ENCODE measurements at places on chromosomes 2 and 18.

- no peak for DNase-seq
Observed at GRCh38 chr2:125405816-125406215, 1250.1 kb upstream of the GYPC start.

- DNase-seq: peak; percentile 30
Observed at GRCh38 chr2:101983928-101984327, 7.8 kb upstream of the IL1R2 start.

GRCh38 chr18:10018289-10018688 is 104.5 kb downstream of the VAPA start:
- DNase-seq: no peak

GRCh38 chr2:166158546-166158945 is 30.7 kb upstream of the SCN1A start:
- DNase-seq: no peak

- DNase-seq: no peak
Observed at GRCh38 chr18:2855560-2856350, 8.9 kb downstream of the EMILIN2 start.

GRCh38 chr18:35512761-35513160 is 15.0 kb upstream of the INO80C start:
- no peak for DNase-seq

GRCh38 chr18:48085781-48086487 is 155.5 kb upstream of the SMAD2 start:
- DNase-seq: no peak

DNA sequence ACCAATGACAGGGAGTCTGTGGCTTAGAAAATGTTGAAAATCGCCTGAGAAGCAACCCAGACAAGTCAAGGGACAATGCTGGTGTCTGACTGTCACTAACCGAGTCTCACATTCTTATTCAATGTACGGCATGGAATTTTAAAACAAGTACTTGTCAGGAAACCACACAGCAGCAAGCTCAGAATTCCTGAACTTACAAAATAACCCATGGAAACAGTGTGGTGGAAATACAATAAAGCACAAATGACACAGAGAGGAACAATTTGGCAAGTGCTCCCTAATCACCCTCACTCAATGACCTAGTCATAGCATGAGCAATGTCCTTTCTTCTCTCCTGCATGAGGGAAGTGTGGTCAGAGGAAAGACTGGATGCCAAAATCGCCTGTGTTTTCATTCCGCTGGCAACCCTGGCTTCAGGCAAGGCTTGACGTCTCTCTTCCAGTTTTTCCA is 154.0 kb downstream of the SATB2 start:
- DNase-seq: peak; percentile 31

- DNase-seq: no peak
Observed at GRCh38 chr2:2422621-2423020, 91.5 kb upstream of the MYT1L start.

DNA sequence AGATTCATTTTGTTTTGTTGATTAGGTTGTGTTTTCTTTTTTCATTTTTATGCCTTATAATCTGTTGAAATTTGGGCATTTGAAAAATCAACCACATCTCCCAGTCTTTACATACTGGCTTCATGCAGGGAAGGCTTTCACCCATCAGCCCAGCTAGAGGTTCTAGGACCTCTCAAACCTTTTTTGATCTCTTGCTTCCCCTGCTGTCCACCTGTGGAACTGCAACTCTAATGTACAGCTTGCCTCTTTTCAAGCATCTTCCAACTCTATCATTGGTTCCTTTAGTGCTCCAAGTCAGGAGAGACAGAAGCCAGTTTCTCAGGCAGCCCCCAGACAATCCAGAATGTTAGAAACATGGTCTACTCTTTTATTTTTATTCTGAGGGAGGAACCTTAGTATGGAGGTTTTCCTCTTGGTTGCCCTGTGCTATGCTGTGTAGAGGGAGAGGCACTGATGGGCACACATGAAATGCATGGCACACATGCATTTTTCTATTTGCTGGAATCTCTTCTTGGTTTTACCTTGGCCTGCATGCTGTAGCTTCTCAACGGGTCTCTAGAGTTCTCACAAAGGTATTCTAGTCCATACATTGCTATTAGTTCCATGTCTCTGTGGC is 107.2 kb upstream of the L3MBTL4 start:
- DNase-seq: no peak

- DNase-seq: no peak
Observed at GRCh38 chr2:150620416-150620815, 132.9 kb upstream of the RND3 start.

DNA sequence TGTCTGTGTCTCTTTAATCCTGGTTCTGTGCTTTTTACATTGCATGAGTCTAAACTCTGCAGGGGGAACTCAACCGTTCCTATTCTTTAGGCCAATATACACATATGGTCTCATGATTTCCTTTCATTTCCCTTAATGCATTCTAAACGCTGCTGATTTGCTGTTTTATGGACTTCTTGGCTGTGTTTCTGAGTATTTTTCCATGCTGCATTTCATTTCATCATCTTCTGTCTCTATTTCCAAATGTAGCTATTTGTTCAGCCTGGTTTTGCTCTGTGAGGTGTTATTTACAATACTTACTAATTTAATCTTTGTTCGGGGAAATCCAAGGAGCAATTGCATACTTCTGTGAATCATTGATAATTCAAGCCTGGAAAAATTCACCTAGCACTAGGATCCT is 897.2 kb downstream of the TSN start:
- no peak for DNase-seq

- DNase-seq: peak; percentile 14
Observed at GRCh38 chr2:216694082-216694825, 1.1 kb downstream of the IGFBP5 start.

DNA sequence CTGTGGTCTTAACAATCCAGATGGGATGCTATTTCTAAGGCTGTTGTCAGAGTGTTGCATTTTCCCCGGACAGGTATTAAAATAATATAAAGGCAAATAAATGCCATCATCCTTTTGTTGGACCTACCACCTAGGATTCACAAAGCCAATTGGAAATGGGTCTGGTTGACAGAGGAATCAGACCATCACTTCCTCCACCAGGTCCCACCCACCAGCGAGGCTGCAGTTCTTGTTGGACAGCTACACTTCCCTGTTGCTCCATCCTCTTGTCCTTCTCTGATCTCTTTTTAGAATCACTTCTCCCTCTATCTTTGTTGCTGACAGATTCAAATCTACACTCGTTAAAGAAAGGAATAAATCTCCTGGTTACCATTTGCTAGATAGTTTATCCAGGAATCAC is 1.1 kb downstream of the TMEM169 start:
- peak; percentile 71 for DNase-seq

DNA sequence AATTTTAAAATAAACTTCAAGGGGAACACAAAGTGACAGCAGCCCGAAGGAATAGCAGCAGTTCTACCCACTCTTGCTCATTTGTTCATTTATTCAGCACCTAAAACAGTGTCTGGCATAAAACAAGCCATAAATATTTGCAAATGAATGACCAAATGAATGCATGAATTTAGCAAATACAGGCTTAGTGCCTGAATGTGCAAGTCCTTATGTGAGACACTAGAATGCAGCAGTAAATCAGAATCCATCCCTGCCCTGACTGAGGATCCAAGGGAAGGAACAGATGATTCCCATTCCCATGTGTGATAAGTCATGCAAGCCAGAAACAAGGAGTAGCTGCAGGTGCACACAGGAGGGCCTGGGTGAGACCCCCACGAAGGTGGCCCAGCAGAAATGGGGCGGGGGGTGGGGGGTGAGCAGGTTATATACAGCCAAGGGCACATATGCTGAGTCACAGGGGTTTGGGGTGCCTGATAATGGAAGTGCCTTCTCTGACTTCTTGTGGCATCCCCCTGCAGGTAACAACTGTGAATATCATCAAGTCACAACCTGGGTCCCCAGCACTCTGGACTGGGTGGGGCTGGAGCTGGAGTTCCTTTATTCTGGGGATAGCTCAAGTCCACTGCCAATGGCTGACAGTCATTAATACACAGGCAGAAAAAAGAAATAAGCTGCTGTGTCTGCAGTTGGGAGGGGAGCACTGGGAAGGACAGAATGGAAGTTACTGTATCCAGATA is 311.9 kb downstream of the TXNL1 start:
- DNase-seq: no peak

GRCh38 chr2:230715201-230715600 is 2.6 kb downstream of the CAB39 start:
- peak; percentile 42 for DNase-seq

DNA sequence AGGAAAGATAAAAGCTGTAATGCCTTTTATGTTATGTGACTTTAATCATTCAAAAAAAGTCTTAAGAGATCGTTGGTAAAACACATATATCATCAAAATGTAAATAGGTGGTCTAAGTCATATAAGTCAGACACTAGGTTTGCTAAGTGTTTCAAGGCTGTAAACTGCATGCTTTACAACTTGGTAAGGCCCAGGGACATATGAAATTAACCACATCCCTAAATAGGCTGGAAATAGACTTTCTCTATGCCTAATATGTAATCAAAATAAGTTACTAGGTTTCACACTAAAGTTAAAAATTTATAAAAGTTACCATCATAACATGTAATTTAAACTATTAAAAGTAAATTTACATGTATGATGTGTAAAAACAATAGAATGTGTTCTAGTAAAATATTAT is 946.3 kb upstream of the LRATD1 start:
- no peak for DNase-seq

GRCh38 chr18:46810481-46811000 is 53.7 kb upstream of the ST8SIA5 start:
- no peak for DNase-seq

DNA sequence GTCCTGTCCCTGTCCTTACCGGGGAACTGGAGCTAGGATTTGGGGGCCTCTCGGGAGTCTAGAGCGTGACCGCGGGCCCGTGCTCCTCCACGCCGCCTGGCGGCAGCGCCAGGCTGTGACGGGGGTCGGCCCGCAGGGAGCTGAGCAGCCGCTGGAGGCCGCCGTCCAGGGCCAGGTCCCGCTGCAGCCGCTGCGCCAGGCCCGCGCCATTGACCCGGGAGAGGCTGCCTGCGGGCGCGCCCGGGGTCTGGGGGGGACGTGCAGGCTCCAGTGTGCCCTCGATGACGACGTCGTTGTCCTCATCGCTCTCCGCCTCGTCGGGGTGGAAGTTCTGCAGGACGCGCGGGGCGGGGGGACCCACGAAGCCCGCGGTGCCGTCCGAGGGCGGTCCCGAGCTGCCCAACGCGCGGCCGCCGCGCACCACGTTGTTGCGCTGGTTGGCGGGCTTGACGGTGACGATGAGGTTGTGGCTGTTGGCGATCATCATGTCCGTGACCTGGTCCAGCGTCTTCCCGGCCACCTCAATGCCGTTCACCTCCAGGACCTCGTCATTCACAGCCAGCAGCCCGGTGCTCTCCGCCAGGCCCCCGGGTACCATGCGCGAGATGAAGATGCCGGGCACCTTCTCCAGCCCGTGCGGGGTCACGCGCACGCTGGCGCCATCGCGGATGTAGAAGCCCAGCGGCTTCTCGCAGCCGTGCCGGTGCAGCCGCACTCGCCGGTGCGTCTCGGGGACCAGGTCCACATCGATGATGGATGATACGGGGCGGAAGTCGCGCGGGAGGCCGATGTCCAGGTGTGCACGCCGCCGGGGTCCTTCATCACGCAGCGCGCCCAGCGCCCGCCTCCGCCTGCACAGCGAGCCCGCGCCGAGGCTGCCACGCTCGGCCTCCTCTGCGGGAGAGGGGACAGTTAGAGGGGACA is 50.9 kb downstream of the ADNP2 start:
- no peak for DNase-seq

DNA sequence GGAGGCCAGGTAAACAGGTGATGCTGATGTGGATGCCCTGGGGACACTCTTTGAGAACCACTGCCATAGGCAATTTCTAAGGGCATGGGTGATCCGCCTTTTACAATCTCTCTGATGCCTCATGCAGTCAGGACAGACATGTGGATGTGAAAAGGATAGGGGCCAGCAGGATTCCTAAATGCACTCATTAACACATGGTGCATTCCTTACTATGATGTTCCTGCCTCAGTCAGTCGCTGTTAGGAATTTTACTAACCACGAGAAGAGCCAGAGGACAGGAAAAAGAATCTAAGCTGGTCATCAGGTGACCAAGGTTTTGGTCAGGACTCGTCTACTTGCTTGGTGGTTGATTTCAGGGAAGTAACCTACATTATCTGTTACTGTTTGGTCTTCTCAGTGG is 191.0 kb downstream of the ARL4C start:
- no peak for DNase-seq

Data from pons (tissue), 1 donor.